ENCODE measurements at places on chromosomes 3 and 15.

- no peak for DNase-seq
Measured at GRCh38 chr3:55624238-55624637, 137.1 kb upstream of the WNT5A start.

GRCh38 chr3:152193673-152194267, 75.0 kb upstream of the MBNL1 start:
- DNase-seq, result no peak

- no peak for DNase-seq
Measured at GRCh38 chr3:172047567-172048115, 8.3 kb downstream of the FNDC3B start.

DNA sequence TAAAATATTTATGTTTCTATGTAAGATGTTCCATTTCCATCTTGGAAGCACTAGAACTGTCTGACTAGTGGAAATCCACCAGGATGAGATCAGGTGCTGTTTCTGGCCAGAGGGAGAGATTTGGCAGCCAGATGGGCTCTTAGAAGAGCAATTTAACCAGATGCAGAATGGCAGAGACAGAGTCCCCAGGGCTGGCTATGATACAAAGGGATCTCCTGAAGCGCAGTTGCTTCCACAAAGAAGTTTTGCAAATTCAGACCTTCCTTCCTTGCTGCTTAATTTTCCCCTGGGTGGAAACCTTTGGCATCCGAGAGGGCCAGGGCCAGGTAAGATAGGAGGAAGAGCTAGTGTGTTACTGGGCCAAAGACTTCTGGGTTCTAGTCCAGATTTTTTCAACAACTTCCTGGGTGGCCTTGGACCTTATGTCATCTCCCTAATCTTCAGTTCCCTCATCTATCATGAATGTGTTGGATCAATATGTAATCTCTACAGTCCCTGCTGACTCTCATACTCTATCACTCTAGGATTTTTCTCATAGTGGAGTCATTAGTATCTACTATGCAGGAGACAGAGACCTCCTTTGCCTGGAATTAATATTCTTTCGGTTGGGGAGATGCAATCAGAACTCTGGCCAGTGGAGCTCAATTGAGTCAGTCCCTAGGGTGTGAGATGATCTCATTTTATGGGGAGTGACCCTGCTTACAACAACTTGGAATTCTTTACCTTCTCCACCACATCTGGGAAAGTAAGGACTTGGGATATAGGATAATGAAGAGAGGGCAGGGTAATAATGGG, 41.1 kb upstream of the NDUFB4 start:
- no peak for DNase-seq

- DNase-seq, result no peak
Measured at GRCh38 chr3:184042617-184043016, 10.2 kb upstream of the HTR3C start.

GRCh38 chr15:85482894-85483293, 102.5 kb downstream of the AKAP13 start:
- no peak for DNase-seq

DNA sequence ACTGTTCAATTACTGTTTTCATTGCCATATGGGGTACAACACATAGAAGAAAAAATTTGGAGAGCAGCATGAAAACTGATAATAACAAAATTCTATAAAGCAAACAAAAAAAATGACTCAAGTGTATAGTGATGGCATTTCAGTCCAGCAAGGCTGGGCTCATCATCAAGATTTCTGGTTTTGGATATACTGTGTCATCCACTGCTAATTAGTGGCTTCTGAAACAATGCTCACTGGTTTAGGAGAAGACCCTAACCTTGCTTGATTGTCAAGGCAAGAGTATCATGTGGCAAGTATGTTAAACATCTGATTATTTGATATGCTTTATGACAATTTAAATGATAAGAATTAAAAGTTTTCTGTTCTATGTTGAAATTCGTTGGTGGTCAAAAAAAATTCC, 96.9 kb downstream of the RFX7 start:
- DNase-seq, result no peak

DNA sequence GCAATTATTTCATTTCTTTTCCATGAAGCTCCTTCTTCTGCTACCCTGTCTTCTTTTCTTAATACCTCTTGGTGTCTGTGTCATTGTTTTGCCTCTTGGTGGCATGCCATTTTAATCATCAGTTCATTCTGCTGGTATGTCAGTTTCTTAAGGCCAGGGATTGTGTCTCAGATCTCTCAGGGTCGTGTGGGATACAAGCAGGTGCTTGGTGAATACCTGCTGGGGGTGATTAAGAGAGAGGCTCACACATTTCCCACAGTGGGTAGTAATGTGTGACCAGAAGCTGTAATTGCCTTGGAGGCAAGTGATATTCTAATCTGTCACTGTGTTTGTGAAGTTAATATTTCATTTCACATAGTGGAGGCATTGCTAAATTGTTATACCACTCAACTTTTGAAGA, 361.4 kb upstream of the TRIM42 start:
- no peak for DNase-seq

- no peak for DNase-seq
Measured at GRCh38 chr3:64658001-64658400, 29.8 kb downstream of the ADAMTS9 start.

DNA sequence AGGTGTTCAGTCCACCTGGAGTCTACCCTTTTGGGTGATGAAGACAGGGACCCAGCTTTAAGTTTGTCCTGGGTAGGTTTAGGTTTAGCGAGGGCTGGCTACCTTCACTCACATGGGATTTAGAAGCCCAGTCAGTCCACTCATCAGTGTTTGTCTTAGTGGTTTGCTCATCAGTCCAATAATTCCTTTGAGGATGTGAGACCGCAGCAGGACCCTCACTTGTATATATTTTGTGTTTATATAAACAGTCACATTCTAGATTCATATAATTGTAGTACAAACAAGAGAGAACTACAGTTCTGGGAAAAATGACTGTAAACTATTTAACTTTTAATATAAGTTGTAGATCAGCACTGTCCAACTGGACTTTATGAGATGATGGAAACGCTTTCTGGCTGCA, 18.2 kb downstream of the EFCC1 start:
- no peak for DNase-seq

DNA sequence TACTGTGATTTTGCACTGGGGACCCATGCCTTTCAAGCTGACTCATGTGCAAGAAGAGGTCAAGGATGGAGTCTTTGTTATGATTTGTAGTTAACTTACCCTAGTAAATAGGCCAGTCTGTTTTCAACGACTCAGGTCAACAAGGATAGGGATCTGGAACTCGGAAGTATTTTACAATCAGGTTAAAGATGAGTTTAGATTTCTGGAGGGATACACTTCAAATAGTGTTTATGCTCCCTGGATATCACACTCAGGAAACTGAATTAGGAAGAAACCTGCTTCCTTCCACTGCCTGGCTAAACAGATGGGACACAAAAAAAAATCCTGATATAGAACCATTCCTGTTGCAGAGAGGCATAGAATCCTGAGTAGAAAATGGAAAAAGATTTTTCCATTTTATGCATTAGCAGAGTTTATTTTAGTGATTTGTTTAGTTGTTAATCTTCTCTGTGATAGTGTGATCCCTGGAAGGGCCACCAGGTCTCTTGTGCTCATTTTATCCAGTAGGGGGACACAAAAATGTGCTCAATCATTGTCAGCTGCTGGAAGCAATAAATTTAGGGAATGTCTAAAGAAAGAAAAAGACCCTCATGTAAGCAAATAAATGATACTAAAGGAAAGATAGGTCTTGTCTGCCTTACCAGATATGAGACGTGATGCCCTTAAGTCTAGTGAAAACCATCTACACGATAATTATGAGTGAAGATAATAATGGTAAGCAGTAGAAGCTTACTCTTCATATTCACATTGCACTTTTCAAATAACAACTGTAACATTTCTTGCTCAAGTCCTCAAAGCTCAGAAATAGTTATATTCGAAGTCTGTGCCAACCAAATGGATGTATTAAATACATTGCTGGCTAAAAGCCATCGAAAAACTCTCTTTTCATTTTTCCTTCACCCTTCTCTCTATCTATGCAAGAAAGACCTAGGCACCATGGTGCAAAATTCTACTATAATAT, 452.1 kb upstream of the KCNMB2 start:
- DNase-seq, result no peak

DNA sequence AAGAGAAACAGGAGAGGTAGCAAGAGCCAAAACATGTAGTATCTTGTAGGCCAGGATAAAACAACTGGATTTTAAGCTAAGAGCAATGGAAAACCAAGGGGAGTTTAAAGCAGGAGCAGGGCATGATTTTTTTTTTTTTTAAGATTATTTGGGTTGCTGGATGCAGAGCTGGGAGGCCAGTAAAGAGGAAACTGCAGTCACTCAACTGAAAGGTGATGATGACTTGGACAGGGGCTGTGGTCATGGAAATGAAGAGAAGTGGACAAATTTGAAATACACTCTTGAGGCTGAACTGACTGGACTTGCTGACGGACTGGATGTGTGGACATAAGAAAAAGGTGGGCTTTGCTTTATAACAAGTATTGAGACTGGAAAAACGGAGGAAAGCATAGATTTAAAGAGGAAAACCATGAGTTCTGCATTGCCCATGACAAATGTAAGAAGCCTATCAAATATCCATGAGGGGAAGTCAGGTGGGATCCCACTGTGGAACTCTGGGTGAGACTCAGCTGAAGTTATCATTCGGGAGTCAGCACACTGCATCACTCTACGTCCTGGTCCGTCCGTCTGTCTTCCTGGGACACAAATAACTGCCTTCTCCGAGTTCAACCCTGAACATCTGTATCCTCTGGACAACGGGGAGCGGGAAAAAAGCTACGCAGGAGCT, 688 bp downstream of the XPC start:
- no peak for DNase-seq

DNA sequence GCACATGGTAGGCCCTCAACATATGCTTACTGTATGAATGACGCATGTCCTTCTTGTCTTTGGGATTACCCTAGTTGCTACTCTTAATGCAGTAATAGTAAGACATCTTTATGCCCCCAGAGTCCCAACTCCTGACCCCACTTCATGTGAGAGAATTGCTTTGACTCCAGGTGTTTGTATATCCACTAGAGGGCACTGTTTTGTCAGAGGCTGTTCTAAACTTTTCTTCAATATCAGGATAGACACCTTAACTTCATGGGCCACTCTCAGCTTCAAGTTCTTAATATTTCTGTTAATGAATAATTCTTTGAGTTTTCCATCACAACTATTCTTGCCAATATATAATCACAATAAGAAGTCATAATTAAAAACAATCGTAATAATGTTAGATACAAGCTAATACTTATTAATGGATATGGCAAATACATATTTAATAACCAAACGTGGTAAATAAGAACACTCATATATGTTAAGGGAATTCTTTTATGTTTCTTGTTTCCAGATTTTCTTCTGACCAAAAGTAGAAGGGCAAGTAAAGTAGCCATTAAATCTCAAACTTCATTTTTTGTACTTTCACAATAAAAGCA, 337.2 kb upstream of the DNAJC19 start:
- DNase-seq, result no peak

DNA sequence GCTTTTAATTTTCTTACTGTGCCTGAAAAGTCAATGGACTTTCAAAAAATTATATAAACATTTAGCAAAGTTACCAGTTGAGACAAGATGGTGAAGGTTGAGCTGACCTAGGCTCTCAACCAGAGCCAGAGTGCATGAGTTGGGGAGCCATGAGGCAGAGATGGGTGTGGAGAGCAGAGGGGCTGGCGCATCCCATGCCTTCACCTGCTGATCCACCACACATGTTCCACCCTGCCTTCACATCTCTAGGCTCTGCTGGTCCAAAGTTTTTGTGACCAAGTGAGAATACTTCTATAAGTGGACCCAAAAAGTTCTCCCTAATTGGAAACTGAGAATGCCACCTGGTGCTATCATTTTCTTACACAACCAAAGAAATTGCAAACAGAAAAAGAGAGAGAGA, 47.3 kb downstream of the CCR3 start:
- no peak for DNase-seq

- no peak for DNase-seq
Measured at GRCh38 chr3:84925571-84925970, 33.2 kb upstream of the CADM2 start.

DNA sequence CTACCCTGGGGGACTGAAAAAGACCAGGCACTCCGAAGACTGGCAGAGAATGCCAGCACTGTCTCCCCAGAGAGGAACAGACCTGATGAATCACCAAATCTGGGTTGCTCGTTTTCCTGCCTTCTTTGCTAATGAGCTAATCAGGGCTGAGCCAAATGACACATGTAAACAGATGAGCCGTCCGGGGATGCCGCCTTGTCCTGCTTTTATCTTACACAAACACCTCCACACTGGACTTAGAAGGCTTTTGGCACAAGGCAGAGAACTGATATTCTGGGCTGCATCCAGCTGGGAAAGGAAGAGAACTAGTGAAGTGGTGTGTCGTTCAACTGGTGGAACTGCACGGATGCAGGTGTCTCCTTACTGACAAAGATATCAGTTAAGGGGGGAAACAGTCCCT, 88.1 kb downstream of the MECOM start:
- no peak for DNase-seq

DNA sequence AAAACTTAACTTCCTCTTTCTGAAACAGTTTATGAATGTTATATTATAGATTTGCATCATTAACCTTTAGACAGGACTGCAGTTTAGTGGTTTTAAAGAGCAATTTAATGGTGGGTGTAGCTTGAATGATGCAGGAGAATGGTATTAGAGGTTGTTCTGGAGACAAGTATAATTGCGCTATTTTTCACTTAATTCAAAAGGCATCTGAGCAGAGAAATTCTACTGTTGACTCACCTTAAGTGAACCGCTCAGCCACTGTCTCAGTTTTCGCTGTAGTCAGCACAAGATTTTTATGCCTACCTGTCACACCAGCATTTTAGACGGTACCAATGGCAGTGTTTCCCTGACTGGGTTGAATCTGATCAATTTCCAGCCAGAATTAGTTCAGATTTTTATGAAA, 348.8 kb upstream of the DCBLD2 start:
- DNase-seq, result no peak

DNA sequence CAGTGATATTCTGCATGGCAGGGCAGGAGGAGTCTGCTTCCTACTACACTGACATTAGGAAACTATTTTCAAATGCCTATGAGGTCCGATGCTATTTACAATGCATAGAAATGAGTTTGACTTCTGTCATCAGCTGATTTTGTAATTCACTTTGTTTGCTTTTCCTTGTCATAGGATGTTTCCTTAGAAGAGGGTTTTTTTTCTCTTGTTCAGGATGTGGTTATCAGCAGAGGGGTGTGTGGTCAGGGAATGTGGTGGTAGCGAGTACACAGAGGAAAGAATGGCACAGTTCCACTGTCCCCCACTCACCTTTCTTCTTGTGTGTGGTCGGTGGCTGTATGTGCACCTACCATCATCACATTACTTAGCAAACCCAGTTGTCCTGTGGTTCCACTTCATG, 231.5 kb downstream of the LRTM1 start:
- DNase-seq, result no peak

DNA sequence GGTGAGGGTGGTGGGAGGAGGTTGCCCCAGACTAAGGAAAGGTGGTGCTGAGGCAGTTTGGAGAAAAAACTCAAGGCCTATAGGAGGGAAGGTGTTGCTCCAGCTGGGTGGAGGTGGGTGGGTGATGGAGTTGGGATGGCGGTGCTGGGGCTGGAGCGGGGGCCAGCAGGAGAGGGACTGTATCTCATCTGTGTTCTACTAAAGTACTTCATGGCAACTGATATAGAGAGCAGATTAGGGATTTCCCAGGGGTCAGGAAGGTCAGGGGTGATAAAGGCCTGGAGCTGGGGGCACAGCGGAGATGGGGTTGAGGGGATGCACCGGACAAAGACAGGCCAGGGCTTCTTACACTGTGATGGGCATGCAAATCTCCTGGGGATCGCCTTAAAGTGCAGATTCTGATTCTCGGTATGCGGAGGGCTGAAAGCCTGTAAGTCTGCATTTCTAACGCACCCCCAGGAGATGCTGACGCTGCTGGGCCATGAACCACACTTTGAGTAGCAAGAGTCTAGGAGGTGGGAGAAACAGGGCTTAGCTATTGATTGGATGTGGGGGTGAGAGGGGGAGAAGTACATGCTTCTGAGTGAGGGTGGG, 4.2 kb downstream of the KLHL40 start:
- DNase-seq, result no peak
